ENCODE measurements at places on chromosomes 16 and 17.

DNA sequence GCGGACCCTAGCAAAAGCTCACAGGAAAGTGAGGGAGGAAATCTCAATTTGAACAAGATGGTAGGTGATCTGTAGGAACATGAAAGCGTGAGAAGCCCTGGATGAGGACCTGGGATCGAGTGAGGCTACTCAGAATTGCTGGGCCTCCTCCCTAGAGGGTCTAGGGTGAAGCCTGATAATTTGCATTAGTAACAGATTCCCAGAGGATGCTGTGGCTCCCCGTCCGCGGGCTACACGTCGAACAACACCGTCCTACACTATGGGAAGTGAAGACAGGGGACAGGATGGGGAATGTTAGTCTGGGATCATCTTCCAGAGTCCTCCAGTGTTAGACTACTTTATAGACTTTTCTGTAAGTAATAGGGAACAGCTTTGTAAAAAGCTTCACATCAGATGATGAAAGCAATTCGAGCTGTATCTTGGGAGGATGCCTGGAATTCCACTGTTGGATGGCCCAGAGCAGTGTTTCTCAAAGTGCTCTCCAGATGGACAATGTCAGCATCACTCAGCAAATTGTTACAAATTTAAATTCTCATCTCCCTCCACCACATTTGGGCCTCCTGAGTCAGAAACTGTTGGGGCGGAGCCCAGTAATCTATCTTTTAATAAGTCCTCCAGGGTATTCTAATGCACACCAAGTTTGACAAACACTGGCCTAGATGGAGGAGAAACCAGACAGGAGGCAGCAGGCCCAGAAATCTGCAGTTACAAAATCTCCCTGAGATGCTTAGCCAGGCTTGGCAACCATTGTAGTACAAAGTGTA is 6.5 kb downstream of the FNDC8 start:
- DNase-seq, result no peak

DNA sequence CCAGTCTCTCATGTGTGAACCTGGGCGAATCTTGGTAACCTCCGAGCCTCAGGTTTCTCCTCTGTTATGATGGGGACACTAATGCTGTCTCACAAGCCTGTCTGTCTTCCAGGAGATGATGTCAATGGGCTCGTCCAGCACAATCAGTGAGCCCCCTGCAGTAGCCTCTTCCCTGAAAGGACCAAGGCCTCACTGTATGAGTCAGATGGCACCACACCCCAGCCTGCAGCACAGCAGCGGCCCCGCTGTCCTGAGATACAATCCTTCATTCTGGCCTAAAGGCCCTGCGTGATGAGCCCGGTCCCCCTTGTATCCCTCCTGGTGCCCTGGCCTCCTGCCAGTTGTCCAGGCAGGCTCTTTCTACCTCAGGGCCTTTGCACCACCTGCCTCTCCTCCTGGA is 234.4 kb downstream of the IRF8 start:
- DNase-seq, result no peak

- peak; percentile 16 for DNase-seq
These were observed 76.4 kb downstream of the KCNJ12 start for GRCh38 chr17:21452377-21453143.

DNA sequence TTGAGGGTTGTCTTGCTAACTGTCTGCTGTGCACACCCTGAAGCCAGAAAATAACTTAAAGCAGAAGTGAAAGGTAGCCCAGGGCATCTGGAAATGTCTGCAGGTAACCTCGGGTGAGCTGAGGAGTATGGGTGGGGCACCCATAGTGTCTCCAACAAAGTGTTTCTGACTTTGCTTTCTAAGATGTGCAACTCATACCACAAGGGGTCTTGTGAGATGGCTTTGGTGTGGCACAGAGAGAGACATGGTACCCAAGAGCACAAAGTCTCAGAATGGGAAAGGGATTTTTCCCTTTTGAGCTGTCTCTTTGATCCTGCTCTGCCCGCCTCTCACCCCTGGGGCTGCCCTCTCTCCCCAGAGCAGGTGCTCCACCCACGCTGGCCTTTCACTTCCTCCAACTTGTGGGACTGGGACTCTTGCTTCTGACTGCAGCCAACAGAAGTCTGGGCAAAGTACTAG is 6.9 kb downstream of the CHD9 start:
- DNase-seq, result peak; percentile 11

GRCh38 chr17:63644846-63645245 is 22.6 kb downstream of the MAP3K3 start:
- no peak for DNase-seq

DNA sequence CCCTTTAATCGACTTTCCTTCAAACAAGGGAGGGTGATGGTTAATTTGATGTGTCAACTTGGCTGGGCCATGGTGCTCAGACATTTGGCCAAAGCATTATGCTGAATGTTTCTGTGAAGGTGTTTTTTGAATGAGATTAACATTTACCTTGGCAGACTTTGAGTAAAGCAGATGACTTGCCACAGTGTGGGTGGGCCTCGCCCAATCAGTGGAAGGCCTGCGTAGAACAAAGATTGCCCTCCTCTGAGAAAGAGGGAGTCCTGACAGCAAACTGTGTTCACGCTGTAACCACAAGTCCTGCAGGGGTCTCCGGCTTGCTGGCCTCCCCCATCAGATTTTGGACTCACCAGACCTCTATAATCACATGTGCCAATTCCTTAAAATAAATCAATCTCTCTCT is 118.7 kb downstream of the SOX9 start:
- no peak for DNase-seq

DNA sequence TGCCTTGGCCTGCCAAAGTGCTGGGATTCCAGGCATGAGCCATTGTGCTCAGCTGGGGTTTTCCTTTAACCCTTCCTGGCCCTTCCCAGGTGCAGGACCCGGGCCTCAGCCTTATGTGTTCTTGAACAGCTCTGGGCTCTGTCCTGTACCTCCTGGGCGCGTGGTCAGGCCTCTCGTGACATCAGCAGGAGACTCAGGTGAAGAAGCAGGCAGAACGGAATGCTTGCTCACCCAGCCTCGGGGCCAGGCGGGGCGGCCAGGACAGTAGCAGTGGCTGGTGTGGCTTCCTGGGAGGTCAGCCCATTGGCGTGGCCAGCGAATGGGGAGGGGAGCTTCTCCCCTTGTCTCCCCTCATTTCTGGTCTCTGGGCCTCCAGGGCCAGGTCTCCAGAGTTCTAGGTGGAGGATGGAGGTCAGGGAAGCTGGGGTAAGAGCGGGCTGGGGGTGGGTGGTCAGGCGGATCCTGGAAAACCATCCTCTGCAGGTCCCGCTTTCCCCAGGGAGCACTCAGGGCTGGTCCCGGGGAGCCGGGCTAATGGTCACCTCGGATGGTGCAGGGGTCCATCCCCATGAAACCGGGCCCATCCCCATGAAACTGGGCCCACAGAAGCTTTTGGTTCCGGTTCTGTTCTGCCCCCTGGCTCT is 281.5 kb downstream of the SEC14L1 start:
- no peak for DNase-seq

DNA sequence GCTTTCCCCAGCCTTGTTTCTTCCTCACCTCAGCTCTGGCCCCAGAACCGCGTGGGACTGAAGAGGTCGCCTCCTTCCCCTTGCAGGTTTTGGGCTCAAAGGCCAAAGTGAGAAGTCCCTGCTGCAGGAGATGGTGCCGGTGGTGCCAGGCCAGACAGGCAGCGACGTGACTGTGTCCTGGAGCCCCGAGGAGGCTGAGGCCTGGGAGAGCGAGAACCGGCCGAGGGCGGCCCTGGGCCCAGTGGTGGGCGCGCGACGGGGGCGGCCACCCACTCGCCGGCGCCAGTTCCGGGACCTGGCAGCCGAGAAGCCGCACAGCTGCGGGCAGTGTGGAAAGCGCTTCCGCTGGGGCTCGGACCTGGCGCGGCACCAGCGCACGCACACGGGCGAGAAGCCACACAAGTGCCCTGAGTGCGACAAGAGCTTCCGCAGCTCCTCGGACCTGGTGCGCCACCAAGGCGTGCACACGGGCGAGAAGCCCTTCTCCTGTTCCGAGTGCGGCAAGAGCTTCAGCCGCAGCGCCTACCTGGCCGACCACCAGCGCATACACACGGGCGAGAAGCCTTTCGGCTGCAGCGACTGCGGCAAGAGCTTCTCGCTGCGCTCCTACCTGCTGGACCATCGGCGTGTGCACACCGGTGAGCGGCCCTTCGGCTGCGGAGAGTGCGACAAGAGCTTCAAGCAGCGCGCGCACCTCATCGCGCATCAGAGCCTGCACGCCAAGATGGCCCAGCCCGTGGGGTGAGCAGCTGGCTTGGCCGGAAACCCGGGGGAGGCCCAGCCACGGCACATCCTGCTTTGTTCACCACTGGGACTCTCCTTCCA is 6.0 kb downstream of the ZNF213 start:
- DNase-seq, result no peak

DNA sequence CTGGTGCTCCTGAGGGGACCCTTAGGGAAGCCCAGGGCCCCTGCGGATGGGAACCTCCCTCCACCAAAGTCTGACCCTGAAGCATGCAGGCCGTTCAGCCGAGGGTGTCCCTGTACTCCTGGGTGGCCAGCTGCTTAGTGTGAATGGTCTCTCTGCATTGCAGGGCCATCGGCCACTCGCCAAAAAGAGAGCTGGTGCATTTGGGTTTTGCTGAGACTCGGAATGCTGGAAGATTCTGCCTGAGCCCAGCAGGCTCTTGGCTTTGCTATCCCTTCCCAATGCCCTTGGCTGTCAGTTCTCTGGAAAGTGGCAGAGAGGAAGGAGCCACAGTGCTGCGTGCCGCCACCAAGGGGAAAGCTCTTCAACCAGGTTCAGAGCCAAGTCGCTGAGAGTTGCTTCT is 2.8 kb downstream of the MEOX1 start:
- no peak for DNase-seq

- DNase-seq, result no peak
These were observed 1.1 kb downstream of the C1QTNF1 start for GRCh38 chr17:79024901-79025737.

- peak; percentile 59 for DNase-seq
These were observed 51.5 kb upstream of the MGAT5B start for GRCh38 chr17:76816590-76817135.

DNA sequence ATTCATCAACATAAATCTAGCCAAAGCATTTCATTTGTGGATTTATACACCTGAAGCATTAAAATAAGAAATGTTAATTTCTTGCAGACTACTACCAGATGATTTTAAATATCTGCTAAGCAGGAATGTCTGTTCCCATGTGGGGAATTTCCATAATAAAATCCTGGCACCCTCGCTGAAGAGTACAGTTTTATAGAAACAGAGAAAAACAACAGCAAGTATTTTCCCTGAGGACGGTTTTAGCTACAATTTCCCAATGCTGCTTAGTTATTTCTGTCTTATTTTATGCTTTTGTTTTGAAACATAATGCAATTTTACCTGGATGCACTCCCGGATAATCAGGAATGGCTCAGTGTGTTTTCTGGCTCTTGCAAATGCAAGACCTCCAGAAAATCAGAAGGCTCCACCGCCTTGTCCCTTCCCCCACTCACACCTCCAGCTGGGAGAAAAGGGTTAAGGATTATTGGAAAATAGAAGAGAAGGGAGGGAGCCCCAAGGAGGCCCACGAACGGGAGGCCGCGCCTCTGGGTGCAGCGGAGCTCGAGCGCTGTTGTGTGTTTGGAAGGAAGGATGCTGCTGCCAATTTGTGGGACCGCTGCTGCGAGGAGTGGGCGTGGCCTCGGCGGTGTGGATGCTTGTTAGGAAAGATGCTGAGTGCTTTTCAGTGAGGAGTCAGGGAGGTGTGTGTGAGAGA is at the start of gene CNTNAP4:
Gene CNTNAP4, plus strand, starts transcription at position 657 of the 694 bp plus-strand sequence. CDS start 262 bp downstream, outside the sequence.
- DNase-seq, result no peak

GRCh38 chr17:39639566-39640458 is 2.9 kb downstream of the STARD3 start:
- no peak for DNase-seq

DNA sequence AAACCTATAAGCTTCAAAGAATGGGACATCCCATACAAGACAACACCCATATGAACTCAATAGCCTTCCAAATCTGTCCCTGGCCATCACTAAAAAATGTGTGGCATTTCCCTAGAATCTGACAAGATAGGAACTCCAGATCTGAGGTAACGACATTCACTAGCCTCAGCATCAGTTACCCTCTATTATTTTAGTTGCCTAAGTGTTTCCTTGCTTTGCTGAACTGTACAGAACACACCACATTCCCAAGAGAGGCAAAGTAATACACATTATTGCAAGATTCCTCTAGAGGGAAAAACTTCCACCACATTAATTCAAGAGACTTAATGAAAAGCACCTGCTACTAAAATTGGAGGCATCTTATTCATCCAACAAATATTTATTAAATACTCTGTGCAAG is 5.0 kb downstream of the LSM12 start:
- DNase-seq, result no peak

DNA sequence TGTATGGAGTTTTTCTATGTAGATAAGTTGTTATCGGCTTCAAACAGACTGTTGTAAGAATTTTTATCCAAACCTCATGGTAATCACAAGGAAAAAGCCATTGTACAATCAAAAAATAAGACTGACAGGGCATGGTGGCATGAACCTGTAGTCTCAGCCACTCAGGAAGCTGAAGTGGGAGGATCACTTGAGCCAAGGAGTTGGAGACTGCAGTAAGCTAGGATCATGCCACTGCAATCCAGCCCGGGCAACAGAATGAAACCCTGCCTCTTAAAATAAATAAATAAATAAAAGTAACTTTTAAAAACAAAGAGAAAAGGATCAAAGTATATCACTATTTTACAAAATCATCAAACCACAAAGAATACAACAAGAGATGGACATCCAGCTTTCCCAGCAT is 14.4 kb downstream of the OR1A1 start:
- DNase-seq, result no peak

- DNase-seq, result peak; percentile 77
These were observed 8.5 kb downstream of the CCL18 start for GRCh38 chr17:36072431-36073121.

DNA sequence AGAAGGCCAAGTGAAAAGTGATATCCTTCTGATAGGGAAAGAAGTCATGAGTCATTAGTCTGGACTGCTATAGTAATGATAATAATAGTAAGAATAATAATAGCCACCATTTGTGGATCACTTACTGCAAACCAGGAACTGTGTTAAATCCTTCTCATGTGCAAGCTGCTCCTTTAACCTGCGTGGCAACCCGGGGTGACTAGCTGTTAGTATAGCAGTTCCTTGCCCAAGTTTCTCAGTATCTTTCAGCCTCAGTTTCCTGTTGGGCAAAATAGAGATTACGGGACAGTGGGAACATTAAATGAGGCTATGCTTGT is 129.5 kb downstream of the CDH13 start:
- DNase-seq, result no peak

GRCh38 chr16:8885674-8886592 is 3.8 kb downstream of the LITAFD start:
- no peak for DNase-seq

GRCh38 chr17:75036643-75037268 is 10.0 kb downstream of the ATP5PD start:
- DNase-seq, result peak; percentile 94

- DNase-seq, result no peak
These were observed at the start of gene WNK4 for GRCh38 chr17:42779936-42780850. Gene WNK4, plus strand, starts transcription at chr17:42780610. Its CDS starts 89 bp downstream, at chr17:42780699.

- no peak for DNase-seq
These were observed 147.8 kb upstream of the RPL38 start for GRCh38 chr17:74055508-74056160.

DNA sequence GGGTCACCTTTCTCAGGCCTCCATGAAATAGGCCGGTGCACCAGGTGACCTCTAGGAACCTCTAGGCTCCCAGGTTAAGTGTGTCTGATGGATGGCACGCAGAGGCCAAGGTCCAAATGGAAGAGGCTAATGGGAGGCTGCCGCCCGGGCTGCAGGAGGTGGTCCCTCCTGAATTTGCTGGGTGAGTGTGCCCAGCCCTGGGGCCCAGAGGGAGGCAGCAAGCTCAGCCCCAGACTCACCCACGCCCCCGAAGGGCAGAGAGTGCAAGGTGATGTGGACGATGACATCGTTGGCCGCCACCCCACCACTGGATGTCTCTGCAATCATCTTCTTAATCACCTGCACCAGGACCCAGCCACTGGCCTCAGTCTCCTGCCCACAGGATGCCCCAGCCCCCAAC is 9.3 kb downstream of the ALDH3A1 start:
- DNase-seq, result no peak

Measured in CD4-positive, alpha-beta T cell treated with Interleukin-15 for 4 hours (primary cell).